HCT116 (cell line): ENCODE measurements at places on chromosomes 16 and 17. TPM values are rescaled to one million over a fixed set of nuclear protein-coding genes. Genes with fewer than 3 reads are reported as not detected.

KRTAP4-1 gene
- total RNA-seq = not detected

GRCh38 chr17:82021900-82022309, 773 bp downstream of the CENPX start:
- no peaks in the 10 kb centered on the region for H3K36me3 ChIP-seq
- H3K4me1 ChIP-seq = peaks cover 29% of the 10 kb centered on the region
- H3K27ac ChIP-seq = peak overlapping the region; percentile 96
- H3K4me3 ChIP-seq = peak overlapping the region; percentile 84
- no peaks in the 10 kb centered on the region for H3K27me3 ChIP-seq
- DNase-seq = no peak

DNA sequence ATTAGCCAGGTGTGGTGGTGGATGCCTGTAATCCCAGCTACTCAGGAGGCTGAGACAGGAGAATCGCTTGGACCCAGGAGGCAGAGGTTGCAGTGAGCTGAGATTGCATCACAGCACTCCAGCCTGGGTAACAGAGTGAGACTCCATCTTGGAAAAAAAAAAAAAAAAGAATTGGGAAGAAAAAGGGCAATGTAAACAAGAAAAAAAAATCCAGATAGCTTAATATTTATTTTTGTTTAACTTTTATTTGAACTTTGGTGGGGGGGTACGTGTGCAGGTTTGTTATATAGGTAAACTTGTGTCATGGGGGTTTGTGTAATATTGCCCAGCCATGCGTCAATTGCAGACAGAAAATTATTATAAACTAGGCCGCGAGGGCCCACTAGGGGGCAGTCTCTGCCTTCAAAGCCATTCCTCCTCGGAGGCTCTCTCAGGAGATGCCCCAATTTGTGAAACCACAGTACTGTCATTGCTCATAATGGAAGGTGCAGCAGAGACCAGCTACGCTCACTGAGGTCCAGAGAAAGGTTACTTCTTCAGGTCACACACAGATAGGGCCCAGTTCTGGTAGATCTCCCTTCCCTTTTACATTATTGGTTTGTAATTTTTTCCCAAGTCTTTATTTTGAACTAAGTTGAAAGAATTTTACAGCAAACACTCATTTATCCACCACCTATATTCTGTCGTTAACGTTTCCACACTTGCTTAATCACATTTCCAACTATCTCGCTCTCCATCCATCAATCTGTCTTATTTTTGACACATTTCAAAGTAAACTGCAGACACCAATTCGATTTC, 206.2 kb downstream of the PRKCB start:
- no peaks in the 10 kb centered on the region for H3K27me3 ChIP-seq
- no peaks in the 10 kb centered on the region for H3K36me3 ChIP-seq

DNA sequence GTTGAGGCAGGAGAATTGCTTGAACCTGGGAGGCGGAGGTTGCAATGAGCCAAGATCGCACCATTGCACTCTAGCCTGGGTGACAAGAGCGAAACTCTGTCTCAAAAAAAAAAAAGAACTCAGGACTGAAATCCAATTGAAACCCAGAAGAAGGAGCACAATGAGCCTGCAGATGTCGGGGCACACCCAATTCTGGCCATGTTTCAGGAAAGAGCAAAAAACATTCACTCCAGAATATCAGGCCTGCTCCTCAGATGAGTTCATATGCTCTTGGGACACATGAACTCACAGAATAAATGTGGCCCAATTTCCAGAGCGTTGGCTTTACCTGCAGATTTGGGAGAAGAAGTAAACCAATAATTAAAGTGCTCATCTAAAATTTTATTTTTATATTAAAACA, 3.0 kb upstream of the CMTM2 start:
- H3K27me3 ChIP-seq = no peaks in the 10 kb centered on the region
- DNase-seq = no peak
- H3K4me1 ChIP-seq = peaks cover 14% of the 10 kb centered on the region
- H3K4me3 ChIP-seq = no peak overlapping the region

DNA sequence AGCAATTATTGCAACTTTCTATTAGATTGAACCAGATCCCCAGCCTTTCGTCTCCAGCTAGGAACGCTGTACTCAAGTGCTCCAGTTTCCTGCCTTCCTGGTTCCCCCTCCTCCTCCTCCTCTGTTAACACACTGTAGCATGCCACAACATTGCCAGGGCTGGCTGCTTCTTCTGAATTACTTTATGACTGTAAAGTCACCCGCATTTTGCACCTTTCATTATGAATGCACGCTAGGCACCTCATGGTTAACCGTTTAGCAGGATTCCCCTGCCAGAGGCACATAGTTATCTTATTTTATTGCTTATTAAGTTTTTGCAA, 4.5 kb downstream of the ZNF423 start:
- H3K27me3 ChIP-seq = peaks cover 64% of the 10 kb centered on the region
- H3K36me3 ChIP-seq = no peaks in the 10 kb centered on the region
- H3K27ac ChIP-seq = no peak overlapping the region
- DNase-seq = no peak
- H3K4me1 ChIP-seq = peaks cover 11% of the 10 kb centered on the region

IGF2BP1 gene
- 0.91 TPM for total RNA-seq

DNA sequence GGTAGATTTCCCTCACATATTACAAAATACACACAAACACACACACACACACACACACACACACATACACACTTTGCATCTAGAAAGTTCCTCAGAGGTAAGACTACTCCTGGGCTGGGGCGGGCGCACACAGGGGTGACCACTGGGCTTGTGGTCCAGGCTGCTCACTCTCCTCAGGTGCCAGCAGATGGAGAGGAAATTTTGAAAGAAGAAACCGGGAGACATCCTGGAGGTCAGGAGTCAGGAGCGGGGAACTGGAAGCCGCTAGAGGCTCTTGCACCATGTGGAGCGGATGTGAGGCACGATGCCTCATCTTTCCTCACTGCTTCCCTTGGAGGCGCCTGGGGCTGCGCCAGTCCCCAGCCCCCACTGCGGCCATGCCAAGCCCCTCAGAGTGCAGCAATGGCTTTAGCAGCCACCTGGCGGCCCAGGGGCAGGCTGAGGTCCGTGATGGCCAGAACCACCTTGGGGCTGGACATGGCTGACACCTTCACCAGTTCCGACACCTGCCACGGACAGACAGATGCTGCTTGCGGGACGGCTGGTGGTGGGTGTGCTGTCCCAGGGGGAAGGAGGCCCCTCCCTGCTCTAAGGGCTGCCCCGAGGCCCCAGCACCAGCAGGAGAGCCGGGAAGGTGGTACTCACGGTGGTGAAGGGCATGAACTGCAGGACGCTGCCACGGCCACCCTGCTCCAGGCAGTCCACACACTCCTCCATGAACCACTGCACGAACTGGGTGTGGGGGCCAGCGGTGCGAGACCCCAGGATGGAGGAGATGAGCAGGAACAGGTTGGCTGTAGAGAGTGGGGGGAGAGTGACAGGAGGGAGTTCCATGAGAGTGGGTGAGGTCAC, 4.1 kb downstream of the CSF3 start:
- no peak overlapping the region for H3K4me3 ChIP-seq
- H3K4me1 ChIP-seq = peaks cover 2% of the 10 kb centered on the region; the same call in 1 of the 2 replicates
- H3K27me3 ChIP-seq = no peaks in the 10 kb centered on the region
- H3K36me3 ChIP-seq = peaks cover 6% of the 10 kb centered on the region
- no peak overlapping the region for H3K27ac ChIP-seq

- no peaks in the 10 kb centered on the region for H3K27me3 ChIP-seq
- peaks cover 19% of the 10 kb centered on the region for H3K4me1 ChIP-seq
- no peaks in the 10 kb centered on the region for H3K36me3 ChIP-seq
- H3K4me3 ChIP-seq = no peak overlapping the region
- H3K27ac ChIP-seq = no peak overlapping the region
Observed at GRCh38 chr17:44333371-44333770, 8.7 kb upstream of the SLC25A39 start.

DNA sequence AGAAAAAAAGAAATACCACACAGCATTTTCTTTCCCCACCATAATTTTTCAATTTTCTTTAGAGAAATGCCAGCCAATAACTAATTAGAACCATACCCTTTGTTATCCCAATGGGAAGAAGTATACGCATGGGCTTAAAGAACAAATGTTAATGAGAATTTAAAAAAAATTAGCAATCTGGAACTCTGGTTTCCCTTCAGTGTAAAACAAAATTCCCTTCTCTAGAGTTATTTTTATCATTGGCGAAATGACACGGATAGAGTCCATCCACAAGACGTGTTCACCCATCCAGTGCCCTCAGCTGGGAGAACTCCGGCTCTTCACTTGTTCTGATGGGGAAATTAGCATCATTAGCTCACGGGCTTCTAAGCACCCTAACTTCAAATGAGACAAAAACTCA, 3.3 kb downstream of the NXN start:
- no peaks in the 10 kb centered on the region for H3K27me3 ChIP-seq
- no peak for DNase-seq
- H3K36me3 ChIP-seq = no peaks in the 10 kb centered on the region
- H3K4me3 ChIP-seq = no peak overlapping the region

EFNB3 gene
- total RNA-seq = 0.07 TPM

GRCh38 chr16:48101069-48101674, 54.6 kb downstream of the ABCC12 start:
- no peaks in the 10 kb centered on the region for H3K27me3 ChIP-seq
- peaks cover 2% of the 10 kb centered on the region; the same call in 1 of the 2 replicates for H3K4me1 ChIP-seq
- H3K36me3 ChIP-seq = no peaks in the 10 kb centered on the region
- H3K4me3 ChIP-seq = no peak overlapping the region
- H3K27ac ChIP-seq = no peak overlapping the region
- DNase-seq = no peak

PITPNM3 gene
- 4.2 TPM for total RNA-seq

IL34 gene
- total RNA-seq = not detected

- peak overlapping the region; percentile 99 for H3K4me3 ChIP-seq
- H3K27ac ChIP-seq = peak overlapping the region; percentile 81
- no peaks in the 10 kb centered on the region for H3K27me3 ChIP-seq
- H3K4me1 ChIP-seq = peaks cover 13% of the 10 kb centered on the region; the same call in 1 of the 2 replicates
Observed at GRCh38 chr17:82052638-82053059, 951 bp downstream of the GPS1 start.

DNA sequence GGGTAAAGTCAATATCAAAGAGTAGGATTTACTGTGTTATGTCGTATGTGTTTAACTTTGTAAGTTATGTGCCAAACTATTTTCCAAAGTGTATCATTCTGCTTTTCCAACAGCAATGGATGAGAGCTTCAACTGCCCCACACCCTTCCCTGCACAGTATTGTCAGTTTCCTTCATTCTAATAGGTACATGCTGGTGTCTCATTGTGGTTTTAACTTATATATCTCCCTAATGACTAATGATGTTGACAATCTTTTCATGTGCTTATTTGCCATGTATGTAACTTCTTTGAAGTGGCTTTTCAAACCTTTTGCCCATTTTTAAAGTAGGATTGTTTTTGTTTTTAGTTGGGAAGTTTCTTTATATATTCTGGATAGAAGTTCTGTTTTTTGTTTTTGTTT, 3.8 kb downstream of the DDX19B start:
- no peak overlapping the region for H3K4me3 ChIP-seq
- peaks cover 21% of the 10 kb centered on the region for H3K4me1 ChIP-seq
- no peak for DNase-seq

GRCh38 chr17:71938340-71939010, 182.3 kb upstream of the SOX9 start:
- H3K4me3 ChIP-seq = no peak overlapping the region
- H3K27ac ChIP-seq = no peak overlapping the region
- H3K27me3 ChIP-seq = no peaks in the 10 kb centered on the region
- H3K4me1 ChIP-seq = peaks cover 24% of the 10 kb centered on the region
